ENCODE measurements at places on chromosomes 7 and 10.

DNA sequence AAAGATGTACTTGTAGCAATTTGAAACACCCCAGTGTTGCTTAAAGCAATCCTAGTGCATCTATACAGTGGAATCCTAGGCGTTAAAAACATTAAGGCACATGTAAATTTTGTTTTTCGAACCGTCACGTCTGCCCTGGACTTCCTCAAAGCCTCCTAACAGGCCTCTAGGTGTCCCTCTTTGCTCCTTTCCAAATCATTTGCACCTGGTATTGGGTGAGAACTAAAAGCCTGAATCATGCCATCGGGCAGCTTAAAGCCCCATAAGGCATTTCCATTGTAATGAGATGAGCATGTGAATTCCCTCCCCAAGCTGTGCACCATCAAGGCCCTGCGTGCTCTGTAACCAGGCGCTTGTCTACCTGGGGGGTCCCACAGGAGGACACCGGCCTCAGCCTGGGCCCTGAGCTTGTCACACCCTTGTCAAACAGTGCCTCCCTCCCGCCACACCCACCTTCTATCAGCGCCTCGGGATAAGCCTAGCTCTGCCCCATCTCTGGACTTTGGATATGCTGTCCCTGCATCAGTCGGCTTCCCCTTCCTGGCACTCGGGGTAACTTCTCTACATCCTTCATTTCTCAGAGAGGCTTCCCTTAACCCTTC is 89.2 kb downstream of the WDR11 start:
- no peak for DNase-seq

GRCh38 chr7:102819151-102819550 is 70.4 kb downstream of the FAM185A start:
- DNase-seq = no peak

GRCh38 chr10:61744469-61744868 is 81.7 kb downstream of the CABCOCO1 start:
- DNase-seq = no peak

DNA sequence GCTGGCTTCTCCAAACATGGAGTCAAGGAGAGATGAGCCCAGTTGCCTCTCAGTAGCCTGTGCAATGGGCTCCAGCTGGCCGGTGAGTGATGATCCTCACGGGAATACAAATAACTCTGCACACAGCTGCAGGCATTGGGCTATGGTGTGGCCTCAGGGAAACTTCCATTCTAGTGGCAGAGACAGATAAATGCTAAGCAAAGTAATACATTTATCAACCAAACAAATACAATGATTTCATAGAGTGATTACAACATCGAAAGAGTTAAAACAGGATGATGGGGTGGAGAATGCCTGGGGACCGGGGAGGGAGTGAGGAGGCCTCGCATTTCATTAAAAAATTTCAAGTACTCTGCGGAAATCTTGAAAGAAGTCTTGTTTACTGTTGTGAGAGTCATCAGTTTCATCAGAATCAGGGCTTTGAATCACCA is 15.0 kb upstream of the AKR1B1 start:
- no peak for DNase-seq

GRCh38 chr10:125611756-125612155 is 71.2 kb downstream of the TEX36 start:
- no peak for DNase-seq

DNA sequence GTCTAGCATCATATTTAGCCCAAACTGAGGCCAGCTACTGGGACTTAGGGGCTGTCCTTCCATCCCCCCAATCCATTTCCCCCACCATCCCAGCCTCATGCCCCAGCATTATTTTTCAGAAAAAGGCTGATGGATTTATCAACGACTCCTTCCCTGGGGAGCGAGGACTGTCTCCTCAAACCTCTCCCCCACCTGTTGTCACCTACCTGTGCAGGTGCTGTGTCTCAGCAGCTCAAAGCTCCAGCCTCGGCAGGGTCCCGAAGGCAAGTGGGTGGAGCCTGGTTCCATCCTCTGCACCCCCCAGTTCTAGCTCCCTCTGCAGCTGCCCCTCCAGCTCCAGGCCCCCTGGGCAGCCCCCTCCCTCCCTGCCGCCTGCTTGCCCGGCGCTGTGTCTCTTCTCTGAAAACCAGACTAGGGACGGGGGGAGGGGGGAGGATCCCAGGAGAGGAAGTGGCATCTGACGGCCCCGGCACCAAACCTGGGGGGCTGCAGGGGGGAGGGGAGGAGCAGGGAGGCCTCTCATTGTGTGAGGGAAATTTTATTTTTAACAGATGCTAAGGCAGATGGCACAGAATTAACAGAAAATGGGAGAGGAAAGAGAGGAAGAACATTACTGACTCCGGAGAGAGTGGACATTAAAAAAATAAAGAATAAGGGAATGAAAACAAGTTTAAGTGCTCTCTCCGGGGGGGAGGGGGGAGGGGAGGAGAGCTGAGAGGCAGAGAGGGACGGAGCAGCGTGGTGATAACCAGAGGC is 61.7 kb upstream of the PAX2 start:
- DNase-seq = no peak

DNA sequence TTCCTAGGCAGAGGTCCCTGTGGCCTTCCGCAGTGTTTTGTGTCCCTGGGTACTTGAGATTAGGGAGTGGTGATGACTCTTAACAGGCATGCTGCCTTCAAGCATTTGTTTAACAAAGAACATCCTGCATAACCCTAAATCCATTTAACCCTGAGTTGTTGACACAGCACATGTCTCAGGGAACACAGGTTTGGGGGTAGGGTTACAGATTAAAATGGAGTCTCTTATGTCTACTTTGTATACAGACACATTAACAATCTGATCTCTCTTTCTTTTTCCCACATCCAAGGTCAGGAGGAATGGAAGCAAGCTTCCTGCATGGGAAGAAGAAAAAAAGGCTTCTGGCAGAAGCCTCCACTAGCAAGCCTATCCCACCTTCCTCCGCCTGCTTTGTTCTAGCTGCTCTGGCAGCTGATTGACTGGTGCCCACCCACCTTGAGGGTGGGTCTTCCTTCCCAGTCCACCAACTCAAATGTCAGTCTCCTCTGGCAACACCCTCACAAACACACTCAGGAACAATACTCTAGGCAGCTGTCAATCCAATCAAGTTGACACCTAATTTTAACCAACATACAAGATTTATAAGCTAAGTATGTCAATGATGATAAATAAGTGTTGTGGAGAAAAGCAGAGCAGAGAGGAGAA is 176.5 kb upstream of the CCZ1B start:
- DNase-seq = no peak

- no peak for DNase-seq
Measured at GRCh38 chr10:112790030-112790429, 160.0 kb upstream of the TCF7L2 start.

GRCh38 chr7:36613031-36613614 is 111.2 kb downstream of the AOAH start:
- no peak for DNase-seq

- DNase-seq = no peak
Measured at GRCh38 chr7:127838816-127839415, 186.9 kb downstream of the SND1 start.

GRCh38 chr10:62559481-62560200 is 185.5 kb downstream of the ZNF365 start:
- DNase-seq = no peak

DNA sequence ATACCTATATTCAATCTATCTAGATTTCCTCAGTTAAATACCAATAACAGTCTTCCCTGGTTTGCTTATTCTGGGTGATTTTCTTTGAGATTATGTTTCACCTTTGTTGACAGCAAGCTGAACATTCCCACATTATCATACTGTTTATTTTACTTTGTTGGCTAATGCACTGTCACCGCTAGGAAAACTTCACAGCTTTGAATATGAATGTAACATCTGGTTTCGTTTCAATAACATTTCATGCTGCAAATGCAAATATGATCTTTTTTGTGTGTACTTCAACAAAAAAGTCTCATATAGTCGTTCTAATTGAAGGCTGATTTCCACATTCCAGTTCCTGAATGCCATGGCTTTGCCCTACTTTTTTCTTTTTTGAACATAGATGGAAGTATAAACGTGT is 946.3 kb upstream of the GHITM start:
- DNase-seq = no peak

- no peak for DNase-seq
Measured at GRCh38 chr7:15686295-15686956, at the start of gene MEOX2. Gene MEOX2 (minus strand): TSS chr7:15686683. CDS start chr7:15686402, 281 bp downstream.

GRCh38 chr7:155850766-155851678 is 38.8 kb upstream of the SHH start:
- DNase-seq = no peak

DNA sequence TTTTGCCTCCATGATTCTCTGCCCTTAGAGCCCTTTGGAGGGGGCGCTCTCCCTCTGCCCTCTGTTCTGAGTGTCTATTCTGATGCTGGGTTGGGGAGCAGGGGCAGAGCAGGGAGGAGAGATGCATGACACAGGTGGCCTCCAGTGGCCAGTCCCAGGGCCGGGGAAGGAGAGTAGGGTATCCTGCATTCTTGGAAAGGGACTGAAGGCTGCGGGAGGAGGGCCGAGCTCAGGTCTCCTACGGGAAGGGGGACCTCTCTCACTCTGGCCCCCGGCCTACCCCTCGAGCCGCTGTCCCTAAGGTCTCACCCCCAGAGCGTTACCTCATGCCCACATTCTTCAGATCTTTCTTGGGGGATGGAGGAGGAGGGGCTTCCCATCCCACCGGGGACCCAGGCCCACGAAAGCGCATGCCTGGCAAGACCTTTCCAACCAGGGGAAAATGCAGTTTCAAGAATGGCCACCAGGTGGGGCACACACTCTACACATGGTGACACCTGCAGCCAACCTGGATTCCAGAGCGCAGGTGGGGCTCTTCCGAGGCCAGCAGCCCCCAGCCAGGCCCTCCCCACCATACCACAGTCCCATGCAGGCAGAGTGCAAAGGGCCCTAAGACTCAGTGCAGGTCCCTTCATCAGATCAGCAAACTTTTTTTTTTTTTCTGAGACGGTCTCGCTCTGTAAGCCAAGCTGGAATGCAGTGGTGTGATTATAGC is 86.4 kb downstream of the MYL10 start:
- DNase-seq = peak; percentile 63

DNA sequence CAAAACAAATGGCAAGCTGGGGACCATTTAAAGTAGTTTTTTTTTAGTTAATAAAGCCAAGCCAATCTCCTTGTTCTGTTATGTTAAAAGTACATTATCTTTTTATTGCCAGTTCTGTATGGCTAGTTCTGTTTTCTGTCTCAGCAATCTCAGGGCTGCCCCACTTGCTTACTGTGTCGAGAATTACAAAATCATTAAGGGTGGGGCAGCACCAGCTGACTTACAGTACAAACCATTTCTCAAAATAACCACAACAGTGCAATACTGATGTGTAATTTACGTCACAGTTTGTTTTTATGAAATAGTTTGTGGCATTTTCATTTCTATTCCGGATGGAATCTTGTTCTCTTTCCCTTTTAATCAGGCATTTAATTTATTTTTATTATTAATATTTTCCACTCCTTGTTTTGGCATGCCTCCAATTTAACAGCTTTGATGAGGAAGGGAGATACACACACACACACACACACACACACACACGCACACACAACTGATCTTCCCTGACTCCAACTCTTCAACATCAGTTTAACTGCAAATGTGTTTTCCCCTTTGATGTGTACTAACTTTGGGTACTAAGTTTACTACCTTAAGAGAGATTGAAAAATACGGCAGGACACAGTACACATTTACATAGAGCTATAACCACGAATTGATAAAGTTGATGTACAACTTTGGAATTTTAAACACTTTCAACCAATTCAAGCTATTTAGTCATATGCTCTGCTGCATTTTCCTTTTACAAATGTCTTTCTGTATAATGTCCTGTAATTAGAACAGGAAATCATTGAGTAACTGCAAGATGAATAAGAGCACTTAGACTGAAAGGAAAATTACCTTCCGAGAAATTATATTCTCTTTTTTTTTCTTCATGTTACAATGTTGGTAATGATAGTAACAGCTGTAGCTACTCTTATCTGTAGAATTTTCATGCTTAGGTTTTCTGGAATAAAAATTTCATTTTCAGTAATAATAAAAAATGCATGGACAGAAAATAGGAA is 91.5 kb downstream of the ARID5B start:
- peak; percentile 27 for DNase-seq

DNA sequence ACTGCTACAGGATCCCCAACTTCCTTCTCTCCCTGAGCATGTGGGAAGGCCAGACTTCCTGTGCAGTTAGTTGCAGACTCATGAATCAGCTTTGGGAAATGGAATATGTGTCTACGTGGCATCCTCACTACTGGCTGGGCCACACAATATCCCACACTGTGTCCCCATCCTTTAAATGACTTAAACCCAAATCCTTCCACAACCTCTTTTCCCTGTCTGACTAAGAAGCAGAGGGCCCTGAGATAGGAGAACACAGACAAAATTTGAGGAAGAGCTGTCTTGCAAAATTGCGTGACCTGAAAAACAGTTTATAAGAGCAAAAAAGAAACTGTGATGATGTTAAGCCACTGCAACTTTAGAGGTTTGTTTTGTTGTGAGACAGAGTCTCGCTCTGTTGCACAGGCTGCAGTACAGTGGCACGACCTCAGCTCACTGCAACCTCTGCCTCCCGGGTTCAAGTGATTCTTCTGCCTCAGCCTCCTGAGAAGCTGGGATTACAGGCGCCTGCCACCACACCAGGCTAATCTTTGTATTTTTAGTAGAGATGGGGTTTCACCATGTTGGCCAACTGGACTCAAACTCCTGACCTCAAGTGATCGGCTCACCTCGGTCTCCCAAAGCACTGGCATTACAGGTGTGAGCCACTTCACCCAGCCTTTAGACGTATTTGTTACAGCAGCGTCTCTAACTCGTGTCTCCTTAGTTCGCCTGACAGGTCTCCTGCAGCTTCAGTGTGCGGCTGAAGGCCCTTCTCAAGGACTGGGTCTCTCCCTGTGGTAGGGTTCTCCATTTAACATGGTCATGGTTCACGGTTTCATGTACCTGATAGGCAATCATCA is 46.9 kb upstream of the SFMBT2 start:
- no peak for DNase-seq

DNA sequence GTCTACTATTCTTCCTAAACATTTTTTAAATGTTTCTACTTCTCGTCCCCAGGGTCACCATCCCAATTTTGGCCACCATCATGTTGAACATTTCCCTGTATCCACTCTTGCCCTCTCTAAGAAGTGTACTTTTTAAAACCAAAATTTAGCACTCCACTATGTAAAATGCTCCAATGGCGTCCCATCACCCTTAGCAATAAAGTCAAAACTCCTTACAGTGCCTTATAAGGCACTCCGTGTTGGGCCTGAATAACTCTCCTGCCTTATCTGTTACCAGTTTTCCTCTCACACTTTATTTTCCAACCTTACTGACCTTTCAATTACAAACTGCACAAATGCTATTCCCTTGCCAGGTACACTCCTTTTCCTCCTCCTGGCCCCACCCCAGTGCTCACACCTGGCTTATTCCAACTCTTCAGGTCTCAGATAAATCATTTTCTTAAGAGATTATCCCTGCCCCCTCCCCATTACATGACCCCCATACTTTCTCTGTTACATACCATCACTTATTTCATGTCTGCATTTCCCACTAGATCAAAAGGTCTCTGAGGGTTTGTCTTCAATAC is 1.3 kb downstream of the TMEM168 start:
- DNase-seq = no peak

GRCh38 chr7:159026271-159027055 is 118.2 kb downstream of the VIPR2 start:
- DNase-seq = peak; percentile 4

- DNase-seq = no peak
Measured at GRCh38 chr10:26655746-26656145, 41.8 kb upstream of the PDSS1 start.

- DNase-seq = peak; percentile 57
Measured at GRCh38 chr10:22712956-22713852, 1.2 kb downstream of the PIP4K2A start.
